CD4-positive, alpha-beta T cell treated with Interleukin-15 for 4 hours (primary cell): ENCODE measurements at places on chromosomes 1 and 21.

GRCh38 chr21:38915546-38915945 is 109.8 kb downstream of the ETS2 start:
- no peak for DNase-seq

GRCh38 chr1:48873944-48874343 is 97.3 kb upstream of the BEND5 start:
- no peak for DNase-seq

- DNase-seq, result no peak
These were observed 48.5 kb upstream of the IKBKE start for GRCh38 chr1:206421616-206422340.

- no peak for DNase-seq
These were observed 132.4 kb upstream of the TIAM1 start for GRCh38 chr21:31476263-31477022.

DNA sequence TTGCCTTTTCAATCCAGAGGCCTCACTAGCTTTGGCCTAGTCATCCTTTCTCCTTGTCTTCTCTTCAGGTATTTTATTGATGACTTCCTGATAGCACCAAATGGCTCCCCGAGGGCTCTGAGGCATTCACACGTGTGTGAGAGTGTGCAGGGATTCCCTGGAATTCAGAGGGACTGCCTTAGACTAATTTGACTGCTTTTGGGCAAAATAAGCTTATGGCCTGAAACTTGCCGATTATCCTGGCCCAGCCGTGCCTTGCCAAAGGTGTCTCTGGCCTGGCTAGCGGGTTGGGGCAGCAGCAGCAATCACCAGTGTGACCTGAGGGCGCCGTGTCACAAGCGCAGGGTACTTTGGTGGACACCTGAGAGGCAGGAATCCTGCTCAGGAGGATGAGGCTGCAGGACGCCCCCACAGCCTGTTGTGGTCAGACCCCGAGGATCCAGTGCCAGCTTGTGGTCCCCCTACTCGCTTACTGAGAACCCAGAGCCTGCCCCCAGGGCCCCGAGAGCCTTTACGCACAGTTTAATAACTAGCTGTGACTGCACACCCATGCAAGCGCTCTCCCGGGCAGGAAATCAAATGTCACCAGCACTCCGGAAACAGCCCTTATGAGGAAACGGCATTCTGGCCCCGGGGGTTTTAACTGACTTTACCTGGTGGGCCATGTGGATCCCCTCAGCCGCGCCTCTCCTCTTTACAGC is 62.8 kb upstream of the PDE9A start:
- peak; percentile 8 for DNase-seq

DNA sequence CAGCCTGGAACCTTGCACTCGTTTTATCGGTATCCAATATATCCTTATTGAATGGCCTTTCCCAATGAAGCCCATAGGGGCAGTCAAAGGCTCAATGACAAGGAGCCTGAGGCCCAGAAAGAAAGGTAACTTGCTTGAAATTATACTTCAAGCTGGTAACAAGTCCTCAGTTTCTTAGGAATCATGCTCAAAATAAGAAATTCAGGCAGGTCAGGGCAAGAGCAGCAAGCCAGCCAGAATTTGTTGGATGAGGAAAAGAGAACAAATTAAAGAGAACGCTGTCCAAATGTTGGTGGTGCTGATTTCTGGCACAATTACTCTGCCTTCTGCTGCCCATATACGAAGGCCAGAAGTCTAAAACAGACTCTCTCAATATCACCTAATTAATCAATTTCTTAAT is 77.6 kb downstream of the DDX20 start:
- DNase-seq, result no peak
